HFFc6 (cell line): ENCODE measurements at places on chromosomes 3 and 15.

- no peak for DNase-seq
Observed at GRCh38 chr15:32834156-32834555, 116.4 kb downstream of the GREM1 start.

DNA sequence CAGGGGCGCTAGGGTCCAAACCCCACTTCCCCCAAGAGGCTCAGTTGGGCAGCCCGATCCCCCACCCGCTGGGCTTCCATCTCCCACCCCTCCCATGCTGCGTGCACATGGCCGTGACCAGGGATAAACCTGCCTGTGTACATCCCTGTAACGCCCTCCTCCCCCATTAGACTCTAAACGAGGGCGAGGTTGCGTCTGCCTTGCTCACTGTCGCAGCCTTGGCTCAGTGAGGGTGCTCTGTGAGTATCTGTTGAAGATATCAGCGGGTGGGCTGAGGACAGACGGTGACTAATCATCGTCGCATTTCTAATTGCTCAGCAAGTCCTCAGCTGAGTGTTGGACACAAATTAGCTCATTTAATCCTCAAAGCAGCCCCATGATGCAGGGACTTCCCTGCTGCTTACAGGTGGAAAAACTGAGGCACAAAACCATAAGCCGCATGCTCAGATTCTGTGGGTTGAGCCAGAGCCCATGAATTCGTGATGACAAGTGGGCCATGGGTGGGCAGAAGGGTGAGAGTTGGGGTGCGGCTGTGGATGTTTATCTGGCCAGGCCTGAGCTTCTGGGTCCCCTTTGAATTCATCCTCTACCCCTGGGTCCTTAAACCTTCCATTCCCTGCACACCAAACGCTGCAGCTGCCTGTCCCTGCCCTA is 26.0 kb downstream of the FBLN2 start:
- DNase-seq = peak; percentile 23

GRCh38 chr15:67157521-67158252 is 92.3 kb downstream of the SMAD3 start:
- no peak for DNase-seq

- peak; percentile 99 for DNase-seq
Observed at GRCh38 chr3:185658504-185658912, 72.4 kb downstream of the SENP2 start.

- no peak for DNase-seq
Observed at GRCh38 chr3:155704061-155704460, 40.8 kb downstream of the PLCH1 start.

DNA sequence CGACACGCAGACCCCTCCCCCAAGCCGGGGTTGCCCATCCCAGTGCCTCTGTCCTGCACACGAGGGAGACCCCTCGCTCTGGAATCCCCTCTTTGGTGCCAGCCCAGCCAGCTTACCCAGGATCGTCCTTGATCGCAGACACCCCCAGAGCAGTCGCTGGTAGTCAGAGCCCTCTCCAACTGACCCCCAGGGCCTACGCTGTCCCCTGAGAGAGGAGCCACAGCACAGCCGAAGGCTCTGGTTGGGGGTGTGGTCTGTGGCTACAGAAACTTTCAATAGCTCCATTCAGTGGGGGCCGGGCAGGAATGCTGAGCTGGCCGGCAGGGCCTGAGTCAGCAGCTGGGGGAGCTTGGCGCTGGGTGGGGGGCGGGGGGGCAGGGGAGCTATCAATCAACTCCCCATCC is at the start of gene LCTL:
LCTL (minus strand) TSS at position 258 of the 404 bp plus-strand sequence. CDS start 633 bp downstream, outside the sequence.
- DNase-seq = peak; percentile 13

DNA sequence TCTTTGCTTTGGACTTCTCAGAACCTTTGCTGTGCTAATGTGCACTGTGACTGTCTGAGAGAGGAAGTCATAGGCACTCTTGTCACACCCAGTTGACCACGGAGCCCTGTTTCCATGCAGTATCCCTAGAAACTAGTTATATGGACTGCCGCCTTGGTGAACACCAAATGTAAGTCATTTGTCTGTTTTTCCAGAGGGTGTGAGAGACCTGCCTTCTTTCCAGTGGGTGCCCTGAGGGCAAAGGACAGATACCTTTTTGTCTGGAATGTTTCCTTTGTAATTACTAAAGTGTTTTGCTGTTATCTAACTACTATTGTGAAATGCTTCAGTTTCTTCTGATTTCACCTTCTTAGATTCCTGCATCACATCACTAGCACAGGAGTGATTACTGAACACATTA is 91.8 kb downstream of the LARS2 start:
- peak; percentile 34 for DNase-seq

DNA sequence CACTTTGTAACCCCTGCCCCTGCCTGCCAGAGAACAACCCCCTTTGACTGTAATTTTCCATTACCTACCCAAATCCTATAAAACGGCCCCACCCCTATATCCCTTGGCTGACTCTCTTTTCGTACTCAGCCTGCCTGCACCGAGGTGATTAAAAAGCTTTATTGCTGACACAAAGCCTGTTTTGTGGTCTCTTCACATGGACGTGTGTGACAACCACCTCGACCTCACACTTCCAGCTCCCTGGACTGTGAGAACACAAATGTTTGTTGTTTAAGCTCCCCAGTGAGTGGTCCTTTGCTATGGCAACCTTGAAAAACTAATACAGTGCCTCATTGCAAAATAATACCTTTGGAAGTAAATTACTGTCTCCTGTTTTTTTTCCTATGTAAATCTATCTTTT is 299.2 kb upstream of the POU1F1 start:
- DNase-seq = no peak
